ENCODE measurements at places on chromosomes 12 and 14. TPM values are rescaled to one million over a fixed set of nuclear protein-coding genes. Genes with fewer than 3 reads are reported as not detected.

- H3K27me3 ChIP-seq = no peaks in the 10 kb centered on the region
- no peak overlapping the region for H3K27ac ChIP-seq
- peaks cover 14% of the 10 kb centered on the region for H3K4me1 ChIP-seq
- no peak for DNase-seq
These were observed 70.8 kb downstream of the GALNT9 start for GRCh38 chr12:132258543-132258942.

- no peak overlapping the region for H3K4me3 ChIP-seq
- no peaks in the 10 kb centered on the region for H3K4me1 ChIP-seq
- H3K27ac ChIP-seq = no peak overlapping the region
- H3K36me3 ChIP-seq = peaks cover 36% of the 10 kb centered on the region
- no peaks in the 10 kb centered on the region for H3K27me3 ChIP-seq
- no peak for DNase-seq
These were observed 58.8 kb downstream of the SEL1L start for GRCh38 chr14:81474685-81475324.

- no peaks in the 10 kb centered on the region for H3K36me3 ChIP-seq
- no peak overlapping the region for H3K27ac ChIP-seq
- no peaks in the 10 kb centered on the region for H3K27me3 ChIP-seq
- H3K4me1 ChIP-seq = peaks cover 4% of the 10 kb centered on the region
- H3K4me3 ChIP-seq = no peak overlapping the region
These were observed 63.7 kb downstream of the RFX4 start for GRCh38 chr12:106646472-106646871.

DNA sequence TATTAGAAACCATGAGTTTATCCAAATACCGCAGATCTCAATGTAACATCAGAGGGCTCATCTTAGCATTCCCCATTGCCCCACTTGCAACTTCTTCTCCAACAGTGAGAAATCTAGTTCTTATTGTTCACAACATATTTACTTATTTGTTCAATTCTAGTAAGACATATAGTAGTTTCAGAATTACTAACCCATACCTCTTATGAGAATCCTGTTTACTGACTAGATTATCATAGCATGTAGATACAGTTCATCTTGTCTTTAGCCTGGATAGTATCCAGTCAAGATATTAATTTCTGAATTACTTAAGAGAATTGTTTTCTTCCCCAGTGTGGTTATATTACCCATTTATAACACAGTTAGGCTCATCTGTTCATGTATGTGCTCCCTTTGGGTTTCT, 80.6 kb downstream of the NIN start:
- no peak for DNase-seq
- no peaks in the 10 kb centered on the region for H3K27me3 ChIP-seq
- H3K27ac ChIP-seq = no peak overlapping the region
- H3K4me3 ChIP-seq = no peak overlapping the region

DNA sequence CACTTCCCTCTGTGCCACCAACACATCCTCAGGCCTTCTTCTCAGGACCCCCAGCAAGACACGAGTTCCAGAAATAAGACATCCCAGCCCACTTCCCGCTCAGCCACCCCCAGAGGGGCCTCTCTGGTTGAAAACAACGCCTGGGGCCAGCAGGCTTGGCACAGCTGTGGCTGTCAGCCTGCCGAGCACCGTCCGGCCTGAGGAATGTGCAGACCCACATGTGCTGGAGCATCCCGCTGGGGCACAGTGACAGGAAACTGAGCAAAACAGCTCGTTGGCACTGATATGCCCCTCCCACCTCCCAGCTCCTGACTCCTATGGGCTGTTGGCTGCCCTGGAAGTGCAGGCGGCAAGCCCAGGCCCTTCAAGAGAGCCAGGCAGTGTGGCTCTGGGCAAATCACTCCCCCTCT, 1.4 kb downstream of the SYNE3 start:
- H3K4me3 ChIP-seq = peak overlapping the region; percentile 55
- no peaks in the 10 kb centered on the region for H3K36me3 ChIP-seq
- peaks cover 54% of the 10 kb centered on the region for H3K4me1 ChIP-seq
- H3K27me3 ChIP-seq = no peaks in the 10 kb centered on the region

DNA sequence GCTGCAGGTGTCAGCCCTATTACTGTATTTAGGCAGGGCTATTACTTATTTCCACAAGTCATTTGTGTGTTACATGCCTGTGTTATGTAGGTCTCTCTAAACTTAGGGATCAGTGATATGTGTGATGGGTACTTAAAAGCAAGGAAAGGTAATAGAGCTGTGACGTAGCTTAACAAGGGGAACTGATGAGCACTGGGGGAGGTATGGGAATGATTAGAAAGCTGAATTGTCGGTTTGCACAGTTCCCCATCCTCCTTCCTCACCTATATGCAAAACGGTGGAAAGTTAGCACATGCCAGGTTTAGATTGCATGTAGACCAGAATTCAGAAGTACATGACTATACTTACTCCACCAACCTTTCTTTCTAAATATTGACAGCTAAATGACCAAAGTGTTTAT, 494.3 kb upstream of the GARIN6 start:
- no peak overlapping the region for H3K27ac ChIP-seq
- H3K36me3 ChIP-seq = no peaks in the 10 kb centered on the region
- no peaks in the 10 kb centered on the region for H3K4me1 ChIP-seq
- peaks cover 22% of the 10 kb centered on the region for H3K27me3 ChIP-seq
- DNase-seq = no peak
- H3K4me3 ChIP-seq = no peak overlapping the region

GRCh38 chr14:61417883-61418455, 96.6 kb downstream of the PRKCH start:
- no peak overlapping the region for H3K4me3 ChIP-seq
- no peaks in the 10 kb centered on the region for H3K36me3 ChIP-seq
- no peaks in the 10 kb centered on the region for H3K4me1 ChIP-seq
- DNase-seq = no peak

- no peaks in the 10 kb centered on the region for H3K4me1 ChIP-seq
- no peaks in the 10 kb centered on the region for H3K36me3 ChIP-seq
- H3K4me3 ChIP-seq = no peak overlapping the region
- H3K27me3 ChIP-seq = no peaks in the 10 kb centered on the region
These were observed 18.4 kb upstream of the C14orf180 start for GRCh38 chr14:104561124-104561557.

GRCh38 chr12:107282628-107283027, 189.3 kb upstream of the CRY1 start:
- no peaks in the 10 kb centered on the region for H3K36me3 ChIP-seq
- no peak overlapping the region for H3K27ac ChIP-seq
- no peaks in the 10 kb centered on the region for H3K27me3 ChIP-seq

GRCh38 chr12:24172031-24172772, 222.7 kb upstream of the SOX5 start:
- H3K36me3 ChIP-seq = no peaks in the 10 kb centered on the region
- no peak overlapping the region for H3K27ac ChIP-seq
- DNase-seq = peak; percentile 34
- H3K27me3 ChIP-seq = no peaks in the 10 kb centered on the region
- no peaks in the 10 kb centered on the region for H3K4me1 ChIP-seq

AQP5 gene
- total RNA-seq = not detected

ARHGAP9 gene
- total RNA-seq = 0.52 TPM

CDKL1 gene
- total RNA-seq = 8.7 TPM
